AG08396 (cell line): ENCODE measurements at places on chromosomes 2 and 18.

- no peak for DNase-seq
These were observed 43.6 kb upstream of the VPS54 start for GRCh38 chr2:64062840-64063239.

DNA sequence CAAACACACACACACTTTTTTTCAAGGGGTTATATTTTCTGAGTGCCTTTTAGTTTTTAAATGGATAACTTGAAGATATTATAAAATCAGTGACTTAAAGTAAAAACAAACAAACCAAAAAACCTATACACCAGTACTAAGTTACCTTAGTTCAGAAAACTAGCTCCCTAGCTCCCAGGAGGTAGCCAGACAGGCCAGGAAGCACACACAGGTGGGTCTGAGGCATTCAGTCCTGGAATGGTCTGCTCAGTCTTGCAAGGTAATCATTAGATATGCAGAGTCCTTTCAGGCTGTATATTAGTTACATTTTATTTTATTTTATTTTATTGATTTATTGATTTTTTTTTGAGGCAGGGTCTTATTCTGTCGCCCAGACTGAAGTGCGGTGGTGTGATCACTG lies 10.7 kb upstream of the DYNC2LI1 start:
- no peak for DNase-seq

- DNase-seq, result no peak
These were observed 30.2 kb downstream of the DIS3L2 start for GRCh38 chr2:231991664-231992063.

- no peak for DNase-seq
These were observed 11.6 kb upstream of the RPE start for GRCh38 chr2:209990838-209991237.

- DNase-seq, result no peak
These were observed 579.5 kb downstream of the ARHGAP15 start for GRCh38 chr2:143708682-143709081.

DNA sequence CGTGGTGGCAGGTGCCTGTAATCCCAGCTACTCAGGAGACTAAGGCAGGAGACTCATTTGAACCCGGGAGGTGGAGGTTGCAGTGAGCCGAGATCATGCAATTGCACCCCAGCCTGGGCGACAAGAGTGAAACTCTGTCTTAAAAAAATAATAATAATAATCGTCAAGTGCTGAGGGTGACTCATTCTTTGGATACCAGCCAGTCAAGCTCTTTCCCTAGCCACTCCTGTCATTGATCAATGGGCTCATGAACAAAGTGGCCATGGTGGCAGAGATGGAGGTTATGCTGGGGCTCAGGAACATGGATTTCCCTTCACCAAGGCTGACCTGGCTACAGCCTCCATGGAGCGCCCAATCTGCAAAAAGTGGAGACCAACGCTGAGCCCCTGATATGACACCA lies 94.5 kb upstream of the HAAO start:
- DNase-seq, result no peak

GRCh38 chr2:163471947-163472346 lies 263.9 kb downstream of the FIGN start:
- DNase-seq, result no peak

GRCh38 chr18:49018554-49019445 lies 68.0 kb upstream of the SMAD7 start:
- peak; percentile 1 for DNase-seq

DNA sequence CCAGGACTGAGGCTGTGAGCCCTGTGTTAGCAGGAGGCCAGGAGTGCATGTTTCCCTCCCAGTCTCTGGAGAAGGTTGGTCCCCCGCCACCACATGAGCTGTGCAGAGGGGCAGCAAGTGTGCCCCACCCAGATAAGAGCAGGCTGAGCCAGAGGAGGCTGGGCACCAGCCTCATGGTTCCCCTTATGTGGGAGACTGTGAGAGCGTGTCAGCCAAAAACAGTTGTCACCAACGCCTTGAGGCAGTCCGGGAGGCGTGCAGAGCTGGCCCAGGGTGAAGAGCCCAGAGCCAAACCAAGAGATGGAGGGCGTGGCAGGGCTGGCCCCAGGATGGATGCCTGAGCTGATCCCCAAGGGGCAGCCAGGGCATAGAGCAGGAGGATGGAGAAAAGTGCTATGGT lies 128.7 kb upstream of the GLI2 start:
- DNase-seq, result no peak

- no peak for DNase-seq
These were observed 46.8 kb upstream of the PPM1B start for GRCh38 chr2:44121899-44122298.

DNA sequence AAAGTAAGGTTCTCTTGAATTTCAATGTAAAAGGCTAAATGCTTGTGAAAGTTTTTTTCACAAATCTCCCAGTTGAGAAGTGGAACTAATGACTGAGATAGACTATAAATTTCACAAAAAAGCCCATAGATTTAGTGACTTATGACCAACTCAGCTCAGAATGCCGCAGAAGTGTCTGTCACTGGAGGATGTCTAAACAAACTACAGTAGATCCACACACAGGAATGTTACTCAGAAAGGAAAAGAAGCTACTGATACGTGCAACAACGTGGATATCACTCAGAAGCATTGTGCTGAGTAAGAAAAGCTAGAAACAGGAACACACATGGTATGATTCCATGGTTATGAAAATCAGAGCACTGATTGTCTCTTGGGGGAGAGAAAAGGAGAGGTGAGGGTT lies 151.9 kb downstream of the DOCK10 start:
- no peak for DNase-seq

GRCh38 chr18:35344736-35345459 lies 678 bp upstream of the ZNF24 start:
- DNase-seq, result no peak

DNA sequence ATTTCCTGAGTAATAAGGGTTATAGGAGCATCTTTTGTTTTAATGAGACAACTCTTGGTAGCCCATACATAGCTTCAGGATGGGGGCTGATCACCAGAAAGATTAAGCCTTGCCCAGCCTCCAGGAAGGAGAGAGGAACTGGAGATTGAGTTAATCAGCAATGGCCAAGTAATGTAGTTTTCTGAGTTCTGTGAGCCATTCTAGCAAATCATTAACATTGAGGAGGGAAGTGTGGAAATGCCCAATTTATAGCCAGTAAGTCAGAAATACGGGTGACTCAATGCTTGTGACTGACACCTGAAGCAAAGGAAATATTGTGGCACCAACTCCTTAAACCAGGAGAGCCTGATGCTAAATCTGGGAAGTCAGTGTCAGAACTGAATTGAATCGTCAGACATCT lies 205.1 kb upstream of the SRD5A2 start:
- no peak for DNase-seq

GRCh38 chr2:50769406-50770181 lies 262.3 kb downstream of the NRXN1 start:
- no peak for DNase-seq

DNA sequence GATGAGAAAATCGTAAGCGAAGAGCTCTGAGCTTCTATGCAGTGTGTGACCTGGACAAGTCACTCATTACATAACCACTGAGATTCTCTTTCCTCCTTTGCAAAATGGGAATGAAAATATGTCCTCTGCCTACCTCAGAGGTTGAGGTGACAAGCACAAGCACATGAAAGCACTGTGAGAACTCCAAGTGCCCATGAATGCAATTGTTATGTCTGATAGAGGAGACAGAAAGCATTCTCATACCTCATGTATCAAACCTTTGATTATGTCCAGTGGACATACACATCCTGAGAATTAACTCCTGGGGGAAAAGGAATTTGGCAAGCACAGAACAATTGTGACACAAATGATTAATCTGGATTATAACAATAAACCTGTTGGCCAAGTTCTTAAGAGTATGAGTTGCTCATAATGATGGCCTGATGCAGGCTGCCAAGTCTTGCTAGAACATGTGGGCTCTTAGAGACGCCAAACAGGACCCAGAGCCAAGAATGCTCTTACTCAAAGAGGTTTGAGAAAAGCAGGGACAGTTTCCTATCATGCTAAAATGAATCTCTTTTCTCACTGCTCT lies 8.5 kb upstream of the RMDN2 start:
- peak; percentile 63 for DNase-seq

GRCh38 chr18:48293954-48294898 lies 115.0 kb downstream of the ZBTB7C start:
- no peak for DNase-seq

DNA sequence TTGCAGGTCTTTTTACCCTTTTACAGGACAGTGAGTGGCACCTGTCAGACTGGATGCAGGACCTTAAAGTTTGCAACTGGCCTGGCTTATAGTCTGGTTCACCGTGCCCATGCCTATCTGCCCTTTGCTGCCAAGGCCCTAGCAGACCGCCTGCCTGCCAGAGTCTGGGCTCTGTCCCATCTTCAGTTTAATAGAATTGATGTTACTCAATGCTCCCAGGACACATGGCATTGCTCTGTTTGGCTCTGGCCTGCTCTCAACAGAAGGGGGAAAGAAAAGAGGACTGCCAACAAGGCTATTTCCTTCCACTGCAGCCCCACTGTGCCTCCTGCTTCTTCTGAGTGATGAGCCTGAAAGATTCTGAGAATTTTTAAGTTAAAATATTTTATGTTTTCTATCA lies 25.6 kb upstream of the TMEM178A start:
- DNase-seq, result no peak

DNA sequence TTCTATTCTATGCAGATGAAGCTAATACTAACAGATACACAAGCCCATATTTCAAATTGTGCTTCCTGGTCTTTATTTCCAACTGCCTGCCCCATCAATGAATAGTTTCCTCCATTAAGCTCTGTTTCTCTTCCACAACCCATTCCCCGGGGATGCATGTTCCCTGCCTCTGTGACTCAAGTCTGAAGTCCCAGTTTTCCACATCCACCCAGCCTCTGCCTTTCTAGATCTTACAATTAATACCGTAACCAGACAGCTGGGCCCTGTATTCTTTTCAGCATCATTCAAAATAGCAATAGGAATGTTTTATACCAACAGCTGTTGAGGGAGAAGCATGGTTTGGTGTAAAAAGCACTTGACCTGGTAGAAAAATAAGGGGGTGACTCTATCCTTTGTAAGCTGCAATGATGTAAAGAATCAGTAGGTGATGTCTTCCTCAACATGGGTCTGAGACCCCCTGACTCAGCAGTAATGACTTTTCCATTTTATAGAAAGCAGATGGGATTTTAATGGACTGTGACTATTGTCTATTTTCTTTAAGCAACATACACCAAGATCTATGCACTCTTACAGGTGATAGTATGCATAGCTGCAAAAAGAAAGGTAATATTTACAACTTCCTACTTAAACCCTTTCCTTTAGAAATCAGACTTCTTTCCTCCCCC lies 46.1 kb upstream of the DAPL1 start:
- DNase-seq, result no peak

- no peak for DNase-seq
These were observed 207.3 kb upstream of the APCDD1 start for GRCh38 chr18:10247021-10247741.

DNA sequence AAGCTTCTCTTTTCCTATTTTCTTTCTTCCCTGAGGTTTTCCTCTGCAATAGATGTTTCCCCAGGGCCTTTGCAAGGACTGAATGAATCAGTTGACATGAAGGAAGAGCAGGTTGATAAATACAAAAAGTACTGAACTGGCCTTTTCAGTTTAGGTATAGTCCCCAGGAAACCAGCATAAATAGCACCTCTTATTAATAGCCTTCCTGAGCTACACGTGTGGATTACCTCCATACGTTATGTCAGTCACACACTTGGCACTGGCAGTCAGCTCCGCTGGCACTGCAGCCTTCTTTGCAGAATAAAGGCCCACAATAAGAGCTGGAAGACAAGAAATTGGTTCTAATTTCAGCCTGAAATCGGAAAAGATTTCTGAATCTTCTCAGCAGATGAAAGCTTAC lies 60.7 kb downstream of the KCTD18 start:
- DNase-seq, result no peak

GRCh38 chr2:227713291-227713690 lies 4.5 kb downstream of the SLC19A3 start:
- no peak for DNase-seq

DNA sequence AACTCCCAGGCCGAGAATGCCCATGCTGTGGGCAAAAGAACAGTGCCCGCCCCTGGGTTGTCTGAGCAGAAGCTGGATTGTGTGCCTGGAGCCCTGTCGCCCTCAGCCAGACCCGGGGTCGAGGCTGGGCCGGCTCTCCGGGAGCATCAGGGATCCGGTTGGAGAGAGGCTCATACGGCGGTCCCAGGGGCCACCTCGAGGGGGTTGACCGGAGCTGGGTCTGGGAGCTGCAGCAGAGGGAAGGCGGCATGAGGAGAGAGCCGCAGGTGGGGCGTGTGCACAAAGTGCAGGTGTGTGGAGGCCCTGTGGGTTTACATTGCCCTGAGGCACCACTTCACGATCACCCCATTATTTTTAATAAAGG lies 39.5 kb downstream of the MBP start:
- no peak for DNase-seq

- peak; percentile 89 for DNase-seq
These were observed 15.6 kb upstream of the ASAP2 start for GRCh38 chr2:9191041-9191481.

DNA sequence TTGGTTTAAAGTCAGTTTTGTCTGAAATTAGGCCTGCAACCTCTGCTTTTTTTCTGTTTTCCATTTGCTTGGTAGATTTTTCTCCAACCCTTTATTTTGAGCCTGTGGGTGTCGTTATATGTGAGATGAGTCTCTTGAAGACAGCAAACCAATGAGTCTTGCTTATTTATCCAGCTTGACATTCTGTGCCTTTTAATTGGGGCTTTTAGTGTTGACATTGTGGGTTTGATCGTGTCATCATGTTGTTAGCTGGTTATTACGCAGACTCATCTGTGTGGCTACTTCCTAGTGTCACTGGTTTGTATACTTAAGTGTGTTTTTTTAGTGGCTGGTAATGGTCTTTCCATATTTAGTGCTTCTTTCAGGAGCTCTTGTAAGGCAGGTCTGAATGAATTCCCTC lies 18.8 kb downstream of the TMEM87B start:
- no peak for DNase-seq

DNA sequence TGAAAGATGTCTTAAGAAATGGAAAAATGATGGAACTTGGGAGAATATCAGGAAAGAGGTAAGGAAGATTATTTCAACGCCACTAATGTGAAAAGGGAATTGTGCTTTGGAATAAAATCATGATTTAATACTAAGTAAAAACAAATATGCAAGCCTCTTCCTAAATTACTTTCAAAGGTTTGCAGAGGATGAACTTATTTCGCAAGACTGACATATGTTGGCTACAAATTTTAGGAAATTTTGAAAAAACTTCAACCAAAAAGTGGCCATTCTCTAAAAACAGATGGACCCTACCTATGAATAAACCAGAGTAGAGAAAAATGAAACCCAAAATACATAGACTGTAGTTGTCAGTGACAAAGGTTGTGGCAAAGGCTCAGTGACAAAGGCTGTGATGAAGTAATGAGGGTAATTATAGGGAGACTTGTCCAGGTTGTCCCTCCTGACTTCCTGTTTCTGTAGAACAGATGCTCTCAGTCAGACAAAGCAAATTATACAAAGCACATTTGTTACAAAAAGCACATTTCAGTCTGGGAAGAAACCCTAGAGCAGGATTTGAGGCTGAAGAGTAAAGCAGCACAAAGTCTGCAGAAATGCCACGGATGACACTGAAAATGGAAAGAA lies 39.5 kb downstream of the SFT2D3 start:
- no peak for DNase-seq
